LHCN-M2 (cell line): ENCODE measurements at places on chromosomes 16 and 17. TPM values are rescaled to one million over a fixed set of nuclear protein-coding genes. Genes with fewer than 3 reads are reported as not detected.

- DNase-seq = no peak
These were observed 8.8 kb downstream of the SEC14L5 start for GRCh38 chr16:4966736-4967453.

GRCh38 chr17:76681222-76682137 is 29.3 kb downstream of the MXRA7 start:
- DNase-seq = peak; percentile 95

GRCh38 chr16:74740795-74741304 is 33.8 kb downstream of the FA2H start:
- peak; percentile 37 for DNase-seq

CYB5D1 gene
- total RNA-seq = 5.6 and 7.8 TPM in 2 replicates

DNA sequence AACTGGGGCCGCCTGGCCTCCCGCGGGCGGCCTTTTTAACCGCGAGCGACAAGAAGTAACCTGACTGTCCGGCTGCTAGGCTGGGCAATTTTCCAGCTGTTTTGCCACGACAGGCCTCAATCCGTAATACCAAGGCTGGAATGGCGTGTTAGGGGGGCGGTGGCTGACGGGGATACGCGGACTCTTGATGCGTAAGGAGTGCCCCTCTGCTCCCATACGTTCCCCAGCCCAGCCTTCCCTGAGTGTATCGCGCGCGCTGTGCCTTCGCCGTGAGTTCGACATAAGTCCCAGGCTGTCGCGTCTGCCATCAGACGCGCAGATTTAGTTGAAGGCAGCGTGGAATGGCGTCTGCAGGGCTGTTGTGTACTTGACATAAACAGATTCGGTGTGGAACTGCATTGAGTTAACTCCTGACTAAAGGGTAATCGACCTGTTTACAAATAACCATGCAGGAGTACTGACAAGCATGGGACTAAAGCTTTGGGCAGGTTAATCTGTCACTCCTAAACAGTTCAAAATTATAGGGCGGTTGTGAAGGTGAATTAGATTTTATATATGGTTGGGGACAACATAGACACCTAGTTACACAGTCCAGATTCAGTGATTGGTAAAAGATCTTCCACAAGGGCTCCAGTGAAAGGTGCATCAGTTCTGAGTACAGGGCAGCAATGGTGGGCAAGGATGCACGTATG is 16.6 kb upstream of the ERN1 start:
- peak; percentile 67 for DNase-seq

GRCh38 chr16:15556130-15556529 is 86.8 kb downstream of the MARF1 start:
- DNase-seq = no peak

SEPTIN1 gene
- total RNA-seq = 0.17 TPM in 1 of 2 replicates, not detected in the other

GRCh38 chr17:77099997-77100396 is 40.8 kb upstream of the SEC14L1 start:
- DNase-seq = no peak

GRCh38 chr17:17685775-17686291 is 4.6 kb downstream of the RAI1 start:
- no peak for DNase-seq

- no peak for DNase-seq
These were observed 2.0 kb upstream of the SLC43A2 start for GRCh38 chr17:1630662-1631061.

- no peak for DNase-seq
These were observed 22.0 kb upstream of the LASP1NB start for GRCh38 chr17:38903404-38903803.

DNA sequence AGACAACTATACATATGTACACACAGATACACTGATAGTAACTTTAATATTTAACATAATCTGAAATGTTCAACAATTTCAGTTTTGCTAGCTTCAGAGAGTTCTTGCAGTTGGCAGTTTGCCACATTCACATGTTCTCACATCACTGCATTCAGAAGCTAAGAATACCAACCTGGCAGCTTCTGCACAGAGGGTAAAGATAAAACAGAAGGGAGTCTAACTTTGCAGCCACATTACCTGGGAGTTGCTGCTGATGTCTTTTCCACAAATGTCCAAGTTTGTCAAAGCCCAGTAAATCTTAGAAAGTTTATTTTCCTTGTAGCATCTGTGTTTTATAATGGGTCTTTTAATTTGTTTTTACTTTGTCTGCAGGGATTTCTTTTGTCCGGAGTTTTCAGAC is 332.0 kb downstream of the BCAS3 start:
- no peak for DNase-seq

GRCh38 chr16:50500171-50500874 is 47.9 kb upstream of the NKD1 start:
- DNase-seq = no peak

MYCBPAP gene
- total RNA-seq = 0.34 and 0.83 TPM in 2 replicates

ASB16 gene
- not detected in 2 replicates for total RNA-seq

- no peak for DNase-seq
These were observed 2.3 kb downstream of the ANKFY1 start for GRCh38 chr17:4261452-4261851.

SLFN12L gene
- total RNA-seq = 0.19 TPM in 1 of 2 replicates, not detected in the other
